ENCODE measurements at places on chromosomes 6 and 20.

- no peak for DNase-seq
Observed at GRCh38 chr6:107800564-107801164, 23.4 kb downstream of the SCML4 start.

DNA sequence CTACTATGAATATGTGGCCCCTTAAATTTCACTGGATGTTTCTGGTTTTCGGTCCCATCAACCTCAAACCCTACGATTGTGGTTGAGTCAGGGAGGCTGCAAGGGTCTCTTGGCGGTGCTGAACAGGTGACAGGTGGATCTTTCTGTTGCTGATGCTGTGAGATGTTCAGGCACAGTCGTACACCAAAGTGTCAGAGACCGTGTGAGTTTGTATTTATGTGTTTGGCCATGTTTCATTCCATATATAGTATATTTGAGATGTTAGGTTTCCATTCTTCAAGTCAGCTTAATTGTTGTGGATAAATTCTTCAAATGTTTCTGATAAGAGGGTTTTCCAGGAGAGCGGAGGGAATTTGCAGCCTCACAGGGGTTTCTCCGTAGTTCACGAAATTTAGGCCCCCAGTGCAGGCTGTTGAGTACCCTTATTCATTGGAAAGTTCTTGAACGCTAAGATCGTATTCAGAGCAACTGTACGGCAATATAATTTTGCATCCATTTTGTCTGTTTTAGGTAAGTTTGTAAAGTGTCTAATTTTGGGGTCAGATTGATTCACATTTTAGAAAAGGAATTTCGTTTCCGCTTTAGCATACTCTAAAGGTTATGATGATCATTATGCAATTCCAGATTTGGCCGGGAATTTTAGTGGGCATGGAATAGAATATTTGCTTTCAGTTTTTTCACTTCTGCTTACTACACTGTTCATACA, 1.2 kb downstream of the TAB2 start:
- DNase-seq, result no peak

- DNase-seq, result no peak
Observed at GRCh38 chr6:53441035-53441493, 92.3 kb upstream of the ELOVL5 start.

- DNase-seq, result no peak
Observed at GRCh38 chr6:108585921-108586536, 25.3 kb downstream of the FOXO3 start.

GRCh38 chr6:12869816-12870432, 153.4 kb downstream of the PHACTR1 start:
- no peak for DNase-seq

- DNase-seq, result no peak
Observed at GRCh38 chr6:121356575-121356974, 22.3 kb upstream of the TBC1D32 start.

GRCh38 chr20:45433316-45433715, 17.4 kb downstream of the PIGT start:
- no peak for DNase-seq

GRCh38 chr6:89272596-89272995, 42.5 kb downstream of the GABRR2 start:
- no peak for DNase-seq

- no peak for DNase-seq
Observed at GRCh38 chr6:107154801-107155160, 39.5 kb upstream of the BEND3 start.

DNA sequence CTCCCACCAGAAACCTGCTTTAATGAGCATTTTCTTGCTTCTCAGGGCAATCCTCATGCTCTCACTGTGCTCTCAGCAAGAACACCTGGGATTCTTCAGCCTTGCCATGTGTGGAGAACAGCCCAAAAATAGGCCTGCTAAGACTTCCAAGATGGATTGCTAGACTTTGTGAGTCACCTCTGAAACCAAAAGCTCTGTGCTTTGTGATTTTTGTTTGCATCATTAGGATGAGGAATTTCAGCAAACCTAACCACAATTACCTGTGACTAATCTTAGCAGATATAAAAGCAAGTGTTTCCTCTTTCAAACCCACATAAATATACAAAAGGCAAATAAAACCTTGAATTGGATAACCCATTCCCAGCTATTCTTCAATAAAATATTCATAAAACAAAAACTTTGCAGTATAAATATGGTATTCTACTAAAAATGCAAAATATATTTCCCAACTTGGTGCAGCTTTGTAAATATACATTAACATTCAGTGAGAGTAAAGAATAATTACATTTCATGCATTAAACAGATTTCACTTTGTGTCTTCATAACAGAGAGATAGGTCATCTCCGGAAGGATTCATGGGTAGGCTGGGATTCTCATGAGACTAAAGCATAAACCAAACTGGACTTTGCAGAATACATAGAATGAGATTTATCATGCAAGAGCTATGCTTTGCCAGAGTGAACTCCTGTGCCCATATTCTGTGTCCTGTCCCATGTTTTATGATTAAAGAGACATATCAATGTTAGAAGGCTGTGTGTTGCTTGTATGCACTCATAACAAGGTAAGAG, 33.5 kb downstream of the TPBG start:
- no peak for DNase-seq

GRCh38 chr6:37491171-37491829, 8.4 kb downstream of the CCDC167 start:
- DNase-seq, result no peak

- DNase-seq, result no peak
Observed at GRCh38 chr20:25669826-25670422, 26.7 kb downstream of the ZNF337 start.

DNA sequence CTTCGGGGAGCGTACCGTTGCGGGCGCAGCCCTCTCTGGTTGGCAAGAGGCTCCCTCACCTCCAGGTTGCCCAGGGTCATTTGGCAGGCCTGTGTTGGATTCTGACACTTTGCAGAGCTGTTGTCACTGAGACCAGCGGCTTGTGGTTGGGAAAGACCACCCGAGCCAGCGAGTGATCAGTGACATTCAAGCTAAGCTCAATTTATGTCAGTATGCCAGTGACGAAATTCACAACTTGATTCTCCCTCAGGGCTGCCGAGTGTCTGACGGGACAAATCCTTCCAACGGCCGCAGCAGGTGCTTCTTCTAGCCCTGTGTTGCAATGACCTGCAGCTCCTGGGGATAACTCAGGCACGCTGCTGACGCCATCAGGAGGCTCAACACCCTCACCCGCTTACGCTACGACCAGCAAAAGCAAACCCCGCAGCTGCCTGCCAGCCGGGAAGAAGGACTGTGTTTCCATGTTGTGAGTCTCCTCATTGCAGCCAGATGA, 16.9 kb upstream of the SLC22A2 start:
- DNase-seq, result no peak

GRCh38 chr20:6381887-6382286, 259.1 kb upstream of the FERMT1 start:
- no peak for DNase-seq

- no peak for DNase-seq
Observed at GRCh38 chr6:124355146-124355545, 551.5 kb downstream of the NKAIN2 start.

All from stimulated activated CD8-positive, alpha-beta memory T cell treated with anti-CD3 and anti-CD28 coated beads, Interleukin-4, amount 100 ng/mL, for 1 hour (primary cell).